ENCODE measurements at places on chromosomes 1 and 21.

- no peak for DNase-seq
These were observed 90.0 kb upstream of the MAP1LC3C start for GRCh38 chr1:242088875-242089274.

- no peak for DNase-seq
These were observed 141.8 kb downstream of the ZZZ3 start for GRCh38 chr1:77540501-77541161.

GRCh38 chr1:227416156-227416830, 98.0 kb upstream of the CDC42BPA start:
- no peak for DNase-seq

DNA sequence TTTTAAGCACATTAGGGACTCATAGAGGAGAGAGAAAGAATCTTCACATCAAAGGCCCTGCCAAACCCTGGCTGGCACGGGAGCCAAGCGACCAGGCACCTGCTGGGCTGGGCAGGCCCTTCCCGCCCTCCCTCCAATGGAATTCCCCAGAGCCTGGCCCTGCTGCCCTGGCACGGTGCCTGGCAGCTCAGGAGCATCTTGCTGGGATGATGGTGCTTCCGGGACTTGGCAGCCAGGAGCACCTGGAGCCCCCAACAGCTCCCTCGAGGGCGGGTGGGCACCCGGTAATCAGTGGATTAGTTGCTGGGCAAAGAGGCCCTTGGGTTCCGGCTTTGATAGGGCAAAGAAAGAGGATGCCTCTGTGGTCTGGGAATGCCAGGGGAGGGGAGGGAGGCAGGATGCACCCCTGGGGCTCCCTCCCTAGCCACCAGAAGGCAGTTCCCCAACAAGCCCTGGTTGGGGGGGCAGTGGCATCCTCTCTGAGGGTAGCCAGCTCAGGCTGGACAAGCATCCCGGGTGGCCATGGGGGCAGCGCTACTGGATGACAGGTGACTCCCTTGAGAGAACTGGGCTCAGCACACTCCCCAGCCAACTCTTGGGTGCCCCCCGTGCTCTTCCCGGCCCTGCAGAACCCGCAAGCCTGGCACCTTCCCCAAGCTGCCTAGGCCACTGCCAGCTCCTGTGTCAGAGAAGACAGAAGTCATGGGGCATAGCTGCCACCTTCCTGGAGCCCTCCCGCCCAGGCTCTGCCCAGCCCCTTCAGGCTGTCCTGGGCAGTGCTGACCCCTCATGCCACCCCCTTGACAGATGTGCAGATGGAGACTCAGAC, 26.4 kb downstream of the KRTAP10-1 start:
- no peak for DNase-seq

GRCh38 chr1:226001963-226002666, 3.0 kb upstream of the SDE2 start:
- no peak for DNase-seq

DNA sequence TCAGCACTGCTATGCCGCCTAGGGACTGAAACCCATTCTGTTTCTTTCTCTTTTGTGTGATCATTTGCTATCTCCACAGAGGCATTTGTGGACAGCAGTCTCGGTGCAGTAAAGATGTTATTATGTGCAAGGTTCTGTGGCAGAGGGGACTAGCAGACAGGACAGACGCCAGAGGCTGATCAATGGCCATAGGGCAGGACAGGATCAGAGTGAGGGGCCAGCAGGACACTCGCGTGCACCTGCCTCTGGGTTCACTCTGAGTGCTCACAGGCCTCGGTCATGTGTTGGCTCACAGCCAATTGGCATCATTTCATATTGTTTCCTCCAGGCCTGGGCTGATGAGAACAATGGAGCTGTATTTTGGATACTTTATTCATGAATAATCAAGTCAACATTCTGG, 212.6 kb downstream of the TGFB2 start:
- DNase-seq = no peak

- DNase-seq = no peak
These were observed 9.1 kb upstream of the IFI16 start for GRCh38 chr1:159000625-159001024.

- no peak for DNase-seq
These were observed 27.8 kb downstream of the UCK2 start for GRCh38 chr1:165855010-165855838.

GRCh38 chr1:57506941-57507340, 83.1 kb upstream of the DAB1 start:
- no peak for DNase-seq

- DNase-seq = no peak
These were observed 43.2 kb downstream of the KIF26B start for GRCh38 chr1:245197911-245198379.

GRCh38 chr1:172761581-172762486, 102.9 kb downstream of the FASLG start:
- no peak for DNase-seq

DNA sequence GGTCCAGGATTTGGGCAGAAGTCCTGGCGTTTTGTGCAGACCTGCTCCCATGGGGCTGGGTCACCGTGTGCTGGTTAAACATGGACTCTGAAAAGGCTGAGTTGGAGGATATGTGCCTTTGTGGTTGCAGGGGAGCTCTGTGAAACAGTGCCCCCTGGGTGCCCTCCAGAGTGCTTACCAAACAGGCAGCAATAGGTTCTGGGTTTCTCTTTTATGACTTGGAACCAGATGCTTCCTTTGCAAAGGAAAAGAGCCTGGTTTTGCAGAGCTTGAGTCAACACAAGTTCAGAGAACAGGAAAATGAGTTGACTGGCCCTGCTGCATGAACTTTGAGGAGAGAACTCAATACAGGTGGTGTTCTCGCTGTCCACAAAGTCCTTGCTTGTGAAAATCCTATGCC, 288.9 kb downstream of the TM2D1 start:
- DNase-seq = no peak

GRCh38 chr1:98260839-98261238, 340.0 kb upstream of the DPYD start:
- no peak for DNase-seq

DNA sequence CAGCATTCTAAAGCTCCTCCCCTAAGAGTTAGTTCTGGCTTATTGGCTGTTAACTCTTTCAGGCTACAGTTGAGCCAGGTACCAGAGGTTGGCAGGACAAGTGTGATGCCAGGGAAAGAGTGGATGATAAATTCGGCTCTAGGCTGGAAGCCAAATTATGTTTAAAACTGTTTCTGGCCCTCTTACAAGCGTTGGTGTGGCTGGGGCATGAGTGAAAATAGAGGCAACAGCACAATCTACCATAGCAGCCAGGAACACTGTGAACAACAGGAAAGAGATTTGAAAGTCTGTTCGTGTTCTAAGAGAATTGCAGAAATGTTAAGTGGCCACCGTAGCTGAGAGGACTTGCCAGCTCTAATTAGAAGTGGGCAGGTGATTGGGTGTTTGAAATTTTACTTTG, 84.2 kb downstream of the CDC7 start:
- no peak for DNase-seq

DNA sequence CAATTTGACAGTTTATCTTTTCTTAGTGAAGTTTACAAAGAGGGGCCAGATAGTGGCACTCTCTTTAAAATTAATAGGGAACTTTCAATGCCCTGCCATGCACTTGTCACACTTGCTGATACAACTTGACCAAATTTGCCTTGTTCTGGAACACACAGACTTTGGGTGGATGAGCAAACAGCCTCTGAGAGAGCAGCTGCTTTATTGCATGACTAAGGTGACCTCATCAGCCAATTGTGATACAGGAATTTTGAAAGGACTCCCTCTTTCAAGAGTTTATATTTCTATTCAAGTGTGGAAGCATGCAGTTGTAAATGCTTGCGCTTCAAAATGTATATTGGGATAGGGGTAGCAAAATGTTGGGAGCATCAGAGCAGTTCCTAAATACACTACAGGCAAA, 2.1 kb upstream of the RGS1 start:
- DNase-seq = no peak

DNA sequence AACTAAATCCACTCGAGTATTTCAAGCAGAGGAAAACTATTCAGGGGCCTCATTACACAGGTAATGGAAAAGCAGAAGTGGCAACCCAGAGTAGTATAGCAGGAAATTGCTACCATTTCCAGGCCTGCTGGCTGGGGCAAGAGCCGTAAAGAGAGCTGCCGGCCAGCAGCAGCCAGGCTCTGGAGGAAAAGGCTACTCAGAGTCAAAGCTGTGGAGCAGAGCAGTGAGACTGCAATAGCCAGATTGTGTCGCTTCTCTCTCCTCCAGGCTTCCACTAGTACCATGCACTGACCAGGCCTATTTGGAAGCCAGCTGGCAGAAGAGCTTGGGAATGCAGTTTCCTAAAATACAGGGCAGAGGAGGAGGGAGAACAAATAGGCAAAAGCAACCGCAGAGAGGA, 155.5 kb downstream of the OMA1 start:
- no peak for DNase-seq

DNA sequence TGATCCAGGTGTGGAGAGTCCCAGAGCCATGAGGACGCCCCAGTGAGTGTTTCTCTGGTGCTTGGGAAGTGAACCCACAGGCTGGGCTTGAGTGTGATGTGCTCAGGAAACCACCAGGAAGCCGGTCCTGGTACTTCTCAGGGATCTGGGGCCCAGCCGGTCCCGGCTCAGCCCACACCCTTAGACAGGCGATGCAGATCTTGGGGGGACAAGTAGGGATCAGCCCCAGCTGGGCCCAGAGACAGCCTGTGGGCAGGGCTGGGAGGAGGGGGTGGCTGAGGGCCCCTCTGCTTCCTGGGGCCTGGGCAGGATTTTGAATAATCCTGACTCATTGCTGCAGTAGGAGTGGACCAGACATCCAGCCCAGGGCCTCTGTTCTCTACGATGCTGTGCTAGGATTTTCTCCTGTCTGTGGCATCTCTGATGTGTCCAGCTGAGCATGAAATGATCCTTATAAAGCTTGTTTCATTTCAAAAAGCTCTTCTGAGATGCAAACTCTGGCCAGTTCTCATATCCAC, 698.0 kb downstream of the PTPRU start:
- no peak for DNase-seq

- DNase-seq = no peak
These were observed 232.1 kb downstream of the DUSP10 start for GRCh38 chr1:221509575-221510355.

DNA sequence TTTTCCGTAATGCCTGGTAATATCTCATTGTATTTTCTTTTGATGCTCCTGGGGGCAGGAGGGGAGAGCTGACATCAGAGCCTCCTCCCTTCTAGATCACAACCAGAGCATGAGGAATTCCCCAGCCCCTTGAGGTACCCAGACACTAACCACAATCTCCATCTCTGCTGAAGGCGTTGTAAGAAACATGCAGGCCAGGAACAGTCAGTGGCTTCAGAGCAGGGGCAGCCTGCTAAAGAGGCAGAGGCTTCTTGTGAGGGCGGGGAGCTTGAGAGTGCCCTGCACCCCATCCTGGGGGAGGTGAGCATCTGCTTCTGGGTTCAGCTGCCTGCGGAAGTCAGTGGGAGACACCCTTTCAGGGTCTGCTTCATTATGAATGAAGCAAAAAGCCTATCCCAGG, 19.0 kb downstream of the MAPKAPK2 start:
- DNase-seq = no peak

DNA sequence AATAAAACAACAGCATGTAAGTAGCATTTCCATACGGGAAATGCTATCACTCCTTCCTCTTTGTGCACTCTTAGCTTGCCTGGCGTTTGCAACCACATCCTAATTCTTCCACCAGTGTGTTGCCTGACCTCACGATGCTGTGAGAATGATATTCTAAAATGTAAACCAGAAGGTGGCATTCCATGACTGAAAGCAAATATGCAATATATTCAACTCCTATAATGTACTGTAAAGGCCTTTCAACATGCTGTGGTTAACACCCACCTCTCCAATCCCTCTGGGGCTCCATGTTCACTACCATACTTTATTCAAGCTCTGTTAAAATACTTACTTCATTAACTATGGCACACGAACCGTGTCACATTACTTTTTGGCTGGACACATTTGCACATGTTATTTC, 420.6 kb upstream of the DEPDC1 start:
- no peak for DNase-seq

GRCh38 chr1:215377746-215378145, 189.4 kb upstream of the KCTD3 start:
- DNase-seq = no peak

DNA sequence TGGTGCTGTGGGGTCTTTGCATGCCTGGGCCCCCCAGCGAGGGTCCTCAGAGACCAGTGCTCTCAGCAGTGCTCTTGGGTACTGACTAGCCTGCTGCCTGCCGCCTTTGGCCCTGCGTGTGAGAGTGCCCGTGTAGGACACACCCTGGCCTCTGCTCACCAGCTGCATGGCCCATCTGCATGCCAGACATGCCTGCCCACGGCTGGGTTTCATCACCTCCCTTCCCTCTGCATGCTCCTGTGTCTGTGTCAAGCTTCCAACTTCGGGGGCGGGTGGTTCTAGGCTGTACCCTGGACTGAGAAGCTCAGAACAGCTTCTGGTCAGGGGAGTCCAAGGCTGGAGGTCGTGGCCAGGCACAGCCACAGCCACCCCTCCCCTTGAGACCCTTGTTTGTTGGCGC, 56.9 kb downstream of the PTPRF start:
- DNase-seq = no peak

GRCh38 chr1:78052685-78053405, 7.1 kb downstream of the GIPC2 start:
- DNase-seq = no peak

DNA sequence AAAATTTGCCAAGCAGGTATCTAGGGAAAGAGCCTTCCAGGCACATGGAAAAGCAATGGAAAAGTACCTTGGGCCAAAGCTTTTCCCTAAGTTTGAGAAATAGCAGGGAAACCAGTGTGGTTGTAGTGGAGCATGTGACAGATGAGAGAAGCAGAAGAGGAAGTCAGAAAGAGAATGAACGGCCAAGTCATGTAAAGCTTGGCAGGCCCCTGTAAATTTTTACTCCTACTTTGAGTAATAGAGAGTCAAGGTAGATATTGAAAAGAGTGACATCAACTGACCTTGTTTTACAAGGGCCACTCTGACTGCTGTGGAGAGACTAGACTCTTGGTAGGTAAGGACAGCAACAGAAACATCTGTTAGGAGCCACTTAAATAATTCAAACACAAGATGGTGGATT, 180.9 kb upstream of the PRMT6 start:
- DNase-seq = no peak

DNA sequence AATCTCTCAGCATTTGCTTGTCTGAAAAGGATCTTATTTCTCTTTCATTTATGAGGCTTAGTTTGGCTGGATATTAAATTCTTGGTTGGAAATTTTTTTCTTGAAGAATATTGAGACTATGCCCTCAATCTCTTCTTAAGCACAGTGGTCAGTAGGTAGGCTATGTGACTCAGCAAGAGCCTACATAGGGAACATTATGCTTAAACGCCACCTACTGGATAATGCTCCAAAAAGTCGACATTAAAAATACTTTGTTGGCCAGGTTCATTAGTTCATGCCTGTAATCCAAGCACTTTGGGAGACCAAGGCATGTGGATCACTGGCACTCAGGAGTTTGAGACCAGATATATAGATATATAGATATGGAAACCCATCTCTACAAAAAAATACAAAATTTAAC, 678.0 kb upstream of the USP24 start:
- DNase-seq = no peak
